ENCODE measurements at places on chromosomes 1 and 21.

DNA sequence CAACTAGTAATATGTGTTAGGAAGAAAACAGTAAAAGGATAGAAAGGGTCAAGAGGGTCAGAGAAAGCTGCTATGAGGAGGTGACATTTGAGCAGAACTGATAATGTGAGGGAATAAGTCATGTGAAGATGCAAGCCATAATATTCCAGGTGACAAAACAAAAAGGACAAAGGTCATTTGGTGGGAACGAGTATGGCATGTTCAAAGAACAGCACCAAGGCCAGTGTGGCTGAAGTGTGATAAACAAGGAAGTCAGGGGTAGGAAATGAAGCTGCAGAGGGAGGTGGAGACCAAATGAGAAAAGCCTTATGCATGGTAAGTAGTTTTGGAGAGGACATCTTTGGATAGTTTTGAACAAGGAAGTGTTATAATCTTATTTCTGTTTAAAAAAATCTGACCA, 46.7 kb downstream of the LPGAT1 start:
- no peak for DNase-seq

DNA sequence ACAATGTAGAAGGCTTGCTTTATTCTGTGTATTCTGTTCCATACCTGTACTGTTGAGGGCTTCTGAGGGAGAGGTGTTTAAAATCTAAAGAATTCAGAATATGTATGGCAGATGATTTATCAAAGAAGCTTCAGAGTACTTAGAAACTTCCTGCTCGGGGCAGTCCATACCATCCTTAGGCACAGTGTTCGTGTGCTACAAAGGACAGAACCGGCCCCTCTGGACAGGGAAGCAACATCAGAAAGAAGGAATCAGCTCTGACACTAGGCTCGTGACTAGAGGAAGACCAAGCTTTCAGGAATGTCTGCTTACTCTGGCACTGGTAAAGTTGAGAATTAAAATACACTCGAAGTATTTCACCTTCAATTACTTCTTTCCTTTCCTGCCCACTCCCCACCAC, 14.1 kb downstream of the SELP start:
- DNase-seq = no peak

GRCh38 chr21:25359724-25360123, 247.6 kb downstream of the MRPL39 start:
- DNase-seq = no peak

DNA sequence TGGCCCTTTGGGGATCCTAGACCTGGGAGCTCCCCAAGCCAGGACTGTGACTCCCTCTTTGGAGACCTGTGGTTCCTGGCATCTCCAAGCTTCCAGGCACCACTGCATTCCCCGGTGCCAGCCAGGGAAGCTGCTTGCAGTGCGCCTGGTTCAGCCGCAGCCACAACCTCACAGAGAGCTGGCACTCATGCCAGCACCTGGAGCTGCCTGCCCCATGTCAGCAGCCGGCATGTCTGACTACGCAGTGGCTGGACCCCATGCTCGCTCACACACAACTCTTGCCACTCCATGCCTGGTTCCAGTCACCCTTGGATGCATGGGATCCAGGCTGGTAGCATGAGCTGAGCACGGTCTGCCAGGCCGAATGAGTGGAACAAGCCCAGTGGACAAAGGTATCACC, 426.6 kb downstream of the LRRIQ3 start:
- no peak for DNase-seq

DNA sequence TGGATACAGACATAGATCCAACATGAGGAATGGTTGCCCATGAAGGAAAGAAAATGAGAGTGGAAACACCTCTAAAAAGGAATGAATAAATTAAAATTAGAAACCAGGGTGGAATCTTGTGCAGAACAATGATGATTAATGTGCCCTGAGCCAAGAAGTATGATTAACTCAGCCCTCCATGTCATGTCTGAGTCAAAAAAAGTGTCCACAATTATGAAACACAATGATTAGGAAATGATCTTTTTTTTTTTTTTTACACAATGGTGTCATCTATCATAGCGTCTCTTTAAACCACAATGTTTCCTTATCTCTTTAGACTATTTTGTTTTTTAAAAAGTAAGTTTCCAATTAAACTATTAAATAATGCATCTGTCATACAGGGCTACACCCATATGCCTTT, 78.9 kb upstream of the RAB4A start:
- no peak for DNase-seq

DNA sequence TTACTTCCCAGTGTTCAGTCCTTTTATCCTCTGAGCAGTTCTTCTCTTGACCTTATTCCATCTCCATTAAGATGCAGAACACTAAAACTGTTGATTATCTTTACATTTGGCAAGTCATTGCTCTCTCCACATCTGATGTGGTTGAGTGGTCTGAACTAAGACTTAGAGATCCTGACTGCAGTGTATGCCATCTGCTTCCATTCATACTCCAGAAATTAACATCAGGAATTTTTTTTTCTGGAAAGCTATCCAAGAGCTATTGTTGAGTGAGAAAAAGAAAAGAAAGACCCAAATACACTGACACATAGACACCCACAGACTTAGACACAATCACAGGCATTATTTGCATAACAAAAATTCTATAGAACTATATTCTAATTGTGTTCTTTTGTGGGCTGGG, 3.7 kb upstream of the TRIM62 start:
- no peak for DNase-seq

DNA sequence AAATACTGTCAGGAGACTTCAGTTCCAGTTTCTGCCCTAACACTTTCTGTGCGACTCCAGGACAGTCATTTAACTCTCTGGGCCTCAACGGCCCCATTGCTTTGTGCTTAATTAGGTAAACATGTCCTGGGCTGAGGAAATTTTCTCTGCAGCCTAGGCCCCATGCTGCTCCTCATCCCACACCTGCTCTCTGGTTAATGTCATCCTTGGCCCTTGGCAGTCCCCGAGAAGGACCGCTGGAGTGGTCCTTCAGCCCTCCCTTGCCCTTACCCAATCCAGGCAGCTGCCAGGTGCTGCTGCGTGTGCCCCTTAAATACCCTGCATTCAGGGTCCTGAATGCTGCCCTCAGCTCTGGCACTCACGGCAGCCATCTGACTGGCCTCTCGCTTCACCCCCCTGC, 18.7 kb downstream of the UBL4B start:
- no peak for DNase-seq

DNA sequence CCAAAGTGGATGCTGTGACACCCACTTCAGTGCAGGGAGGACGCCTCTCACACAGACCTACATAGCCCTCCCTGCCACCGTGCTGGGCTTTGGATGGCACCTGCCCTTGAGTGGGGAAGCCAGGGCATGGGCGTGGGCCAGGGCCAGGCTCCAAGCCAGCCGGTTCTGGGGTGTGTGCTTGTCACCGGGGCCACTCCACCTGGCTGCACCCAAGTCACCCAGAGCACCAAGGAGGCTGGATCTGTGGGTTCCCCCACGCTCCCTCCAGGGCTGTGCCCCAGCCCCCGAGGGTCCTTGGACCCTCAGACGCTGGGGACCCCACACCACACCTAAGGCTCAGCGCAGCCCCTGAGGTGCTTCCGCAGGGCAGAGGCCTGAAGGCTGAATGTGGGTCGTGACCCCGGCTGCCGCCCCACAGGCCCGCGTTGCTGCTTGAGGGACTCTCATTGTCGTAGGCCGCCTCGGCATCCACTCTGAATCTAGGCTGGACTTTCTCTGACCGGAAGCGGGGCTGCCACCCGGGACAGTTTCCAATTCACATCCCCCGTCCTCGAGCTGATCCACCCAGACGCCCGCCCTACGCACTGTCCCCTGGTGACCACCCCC, 1.5 kb downstream of the MXRA8 start:
- no peak for DNase-seq

DNA sequence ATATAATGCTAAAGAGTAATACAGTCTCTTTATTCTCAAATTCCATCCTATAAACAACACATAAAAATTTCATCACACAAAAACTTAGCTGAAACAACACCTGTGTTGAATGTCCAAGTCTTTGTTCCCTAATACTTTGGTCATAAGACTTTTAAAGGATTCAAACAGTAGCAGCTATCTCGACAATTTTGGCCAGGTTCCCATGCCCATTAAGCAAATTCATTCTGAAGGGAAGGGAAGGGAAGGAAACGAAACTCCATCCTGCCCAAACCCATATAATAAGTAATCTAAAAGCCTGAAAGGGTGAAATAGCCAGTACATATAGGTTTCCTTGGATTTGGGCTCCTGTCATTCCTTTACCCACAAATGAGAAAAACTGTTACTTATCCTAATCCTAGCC, 7.5 kb downstream of the IVNS1ABP start:
- DNase-seq = no peak

DNA sequence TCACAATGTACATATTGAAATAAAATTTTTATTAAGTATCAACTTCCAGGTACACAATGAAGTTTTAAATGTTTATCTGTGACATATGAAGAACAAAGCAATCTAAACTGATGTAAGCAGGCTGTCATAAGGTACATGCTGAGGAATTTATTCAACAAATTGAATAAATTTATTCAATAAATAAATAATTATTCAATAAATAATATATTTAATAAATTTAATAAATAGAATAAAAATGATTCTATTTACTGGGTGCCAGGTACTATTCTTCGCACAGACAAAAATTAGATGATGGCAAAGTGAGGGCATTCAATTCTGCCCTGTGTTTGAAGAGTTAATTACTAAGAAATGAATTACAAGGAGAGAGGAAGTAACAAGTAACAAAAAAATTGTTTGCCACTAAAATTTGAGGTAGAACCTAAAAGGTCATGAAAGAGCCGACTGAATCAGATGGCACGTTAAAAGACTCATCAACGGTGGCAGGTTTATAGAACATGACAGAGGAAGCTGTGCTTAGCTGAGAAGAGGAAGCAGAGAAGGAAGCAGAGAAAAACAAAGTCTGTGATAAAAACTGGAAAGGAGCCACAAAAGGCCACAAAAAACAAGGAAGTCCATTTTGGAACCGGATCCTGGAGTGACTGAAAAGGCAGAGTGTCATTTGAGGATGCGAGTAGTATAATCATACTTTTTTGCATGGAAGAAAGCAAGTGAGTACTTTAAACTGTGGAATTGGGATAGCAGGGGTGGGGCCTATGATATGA, 2.2 kb upstream of the USP24 start:
- DNase-seq = no peak

- no peak for DNase-seq
These were observed 42.9 kb downstream of the IER5 start for GRCh38 chr1:181131255-181131941.

GRCh38 chr1:70003211-70003908, 202.0 kb downstream of the LRRC40 start:
- DNase-seq = no peak

GRCh38 chr1:202888221-202888530, 773 bp downstream of the RABIF start:
- DNase-seq = no peak

GRCh38 chr1:108747898-108748297, 1.4 kb downstream of the STXBP3 start:
- DNase-seq = no peak

Measured in stimulated activated CD8-positive, alpha-beta memory T cell treated with anti-CD3 and anti-CD28 coated beads, Interleukin-15, amount 100 ng/mL, for 48 hours (primary cell).